ENCODE measurements at places on chromosomes 1 and 21.
A peak's percentile ranks its signal among the peaks of the same experiment; 100 is the strongest.

DNA sequence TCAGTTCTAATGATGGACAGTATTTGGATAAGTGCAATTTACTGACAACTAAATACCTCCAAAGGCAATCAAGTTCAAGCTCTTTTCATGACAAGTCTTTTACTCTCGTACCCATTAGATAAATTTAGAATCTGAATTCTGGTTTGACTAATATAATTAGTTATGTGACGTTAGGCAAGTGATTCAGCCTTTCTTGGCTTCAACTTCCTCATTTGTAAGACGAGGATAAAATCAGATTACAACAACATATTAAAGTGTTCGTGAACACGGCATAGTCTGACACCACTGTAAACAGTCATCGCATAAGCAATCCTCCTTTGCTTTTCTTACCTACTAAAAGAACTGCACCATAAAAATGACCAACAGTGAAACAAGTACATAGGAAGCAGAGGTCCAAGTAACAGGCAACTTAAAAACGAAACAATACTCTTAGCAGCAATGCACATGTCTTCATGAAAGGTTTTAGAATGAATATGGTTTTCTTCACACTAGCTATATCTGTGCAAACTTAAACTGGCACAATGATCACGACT is 25.7 kb downstream of the COA6 start:
- no peak for DNase-seq

DNA sequence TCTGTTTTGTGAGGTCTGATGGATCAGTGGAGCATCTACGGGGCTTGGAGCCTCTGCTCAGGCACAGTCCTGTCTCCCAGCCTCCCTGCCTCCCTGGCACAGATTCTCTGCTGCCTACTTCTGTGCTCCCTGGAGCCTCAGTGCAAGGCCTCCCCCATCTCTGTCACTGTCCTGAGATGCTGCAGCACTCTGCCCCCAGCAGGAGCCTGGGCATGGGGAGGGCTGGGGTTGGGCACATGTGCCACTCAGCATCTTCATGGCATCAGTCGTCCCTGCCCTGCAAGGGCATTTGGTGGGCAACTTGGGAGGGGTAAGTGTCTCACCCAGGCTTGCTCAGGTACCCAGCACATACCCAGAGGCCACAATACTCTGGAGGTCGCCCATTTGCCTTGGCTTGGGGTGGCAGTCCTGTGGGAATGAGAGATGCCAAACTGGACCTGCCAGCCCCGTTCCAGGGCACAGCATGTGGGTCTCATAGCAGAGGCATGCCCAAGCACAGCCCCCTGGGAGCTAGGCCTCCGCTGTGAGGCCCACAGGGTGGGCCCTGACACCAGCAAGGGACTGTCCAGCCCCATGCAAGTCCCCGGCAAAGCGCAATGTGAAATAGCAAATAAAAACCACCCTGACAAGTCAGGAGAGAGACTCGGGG is 28.7 kb downstream of the PADI3 start:
- no peak for DNase-seq

DNA sequence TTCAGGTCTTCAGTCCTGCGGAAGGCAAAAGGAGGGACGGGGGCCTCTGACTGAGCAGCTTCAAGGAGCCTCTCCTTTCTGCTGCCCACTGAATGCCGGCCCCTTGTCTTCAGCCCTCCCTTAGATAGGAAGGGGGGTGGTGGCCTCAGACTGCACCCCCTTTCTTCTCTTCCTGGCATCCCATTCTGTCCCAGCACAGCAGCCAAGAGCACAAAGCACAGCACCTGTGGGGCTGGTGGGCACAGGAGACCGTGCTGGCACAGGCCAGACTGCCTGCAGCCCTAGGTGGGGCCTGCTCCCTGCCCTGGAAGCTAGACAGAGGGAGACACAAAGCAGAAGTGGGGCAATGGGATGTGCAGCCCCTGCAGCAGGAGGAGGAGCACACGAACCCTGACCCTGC is 1.7 kb upstream of the PAQR6 start:
- no peak for DNase-seq

DNA sequence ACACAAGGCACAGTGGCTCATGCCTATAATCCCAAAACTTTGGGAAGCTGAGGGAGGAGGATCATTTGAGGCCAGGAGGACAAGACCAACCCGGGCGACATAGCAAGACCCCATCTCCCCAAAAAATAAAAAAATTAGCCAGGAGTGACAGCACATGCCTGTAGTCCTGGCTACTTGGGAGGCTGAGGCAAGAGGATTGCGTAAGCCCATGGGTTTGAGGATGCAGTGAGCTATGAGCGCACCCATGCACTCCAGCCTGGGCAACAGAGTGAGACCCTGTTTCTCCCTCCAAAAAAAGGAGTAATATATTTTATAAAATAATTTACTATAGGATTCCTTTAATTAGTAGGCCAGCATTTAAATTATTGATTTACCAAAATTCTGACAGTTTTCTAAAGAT is 89.8 kb downstream of the ACBD6 start:
- no peak for DNase-seq

- DNase-seq: no peak
Observed at GRCh38 chr1:180953291-180954004, 40.8 kb downstream of the KIAA1614 start.

DNA sequence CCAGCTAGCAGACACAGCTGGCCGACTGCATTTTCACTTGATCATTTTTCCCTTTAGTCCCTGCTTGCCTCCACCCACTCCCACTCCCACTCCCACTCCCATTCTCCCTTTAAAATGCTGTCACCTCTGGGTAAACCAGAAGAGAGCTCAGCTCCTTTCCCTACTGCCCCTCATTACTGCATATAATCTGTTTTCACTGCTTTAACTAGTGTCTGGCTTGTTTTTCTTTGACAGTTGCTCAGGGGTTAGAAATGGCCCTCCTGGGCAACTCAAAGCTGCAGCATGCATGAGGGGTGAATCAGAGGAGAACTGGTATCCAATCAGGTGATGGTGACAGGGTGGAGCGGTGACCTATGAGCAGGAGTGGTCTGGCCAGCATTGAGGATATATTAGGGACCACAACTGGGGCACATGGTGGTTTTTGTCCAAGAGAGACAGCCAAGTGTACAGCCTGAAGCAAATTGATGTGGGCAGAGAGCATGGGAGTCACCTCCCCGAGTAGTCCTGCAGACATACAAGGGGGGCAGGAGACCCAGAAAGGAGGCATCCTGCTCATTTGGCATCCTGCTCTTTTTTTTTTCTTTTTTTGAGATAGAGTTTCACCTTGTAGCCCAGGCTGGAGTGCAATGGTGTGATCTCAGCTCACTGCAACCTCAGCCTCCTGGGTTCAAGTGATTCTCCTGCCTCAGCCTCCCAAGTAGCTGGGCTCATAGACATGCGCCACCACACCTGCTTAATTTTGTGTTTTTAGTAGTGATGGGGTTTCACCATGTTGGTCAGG is 42.6 kb upstream of the SRSF10 start:
- DNase-seq: peak; percentile 88

GRCh38 chr1:48469616-48470480 is 2.2 kb downstream of the SPATA6 start:
- no peak for DNase-seq

- peak; percentile 84 for DNase-seq
Observed at GRCh38 chr1:232767305-232768074, 37.7 kb upstream of the MAP10 start.

DNA sequence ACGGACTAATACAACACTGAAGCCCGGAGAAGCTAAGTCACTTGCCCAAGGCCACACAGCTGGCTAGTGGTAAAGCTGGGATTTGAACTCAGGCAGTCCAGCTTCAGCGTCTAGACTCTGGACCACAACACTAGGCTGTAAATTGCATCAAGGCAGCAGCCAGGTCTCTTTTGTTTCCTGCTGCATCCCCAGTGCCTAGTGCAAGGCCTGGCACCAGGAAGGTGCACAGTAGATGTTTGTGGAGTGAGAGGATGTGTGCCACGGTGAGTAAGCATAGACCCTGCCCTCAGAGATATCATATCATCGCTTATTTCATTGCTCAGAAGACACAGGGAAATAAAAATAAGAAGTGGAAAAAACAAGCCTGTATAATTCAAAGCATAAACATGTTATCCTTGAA is 40.9 kb downstream of the IGSF21 start:
- no peak for DNase-seq

DNA sequence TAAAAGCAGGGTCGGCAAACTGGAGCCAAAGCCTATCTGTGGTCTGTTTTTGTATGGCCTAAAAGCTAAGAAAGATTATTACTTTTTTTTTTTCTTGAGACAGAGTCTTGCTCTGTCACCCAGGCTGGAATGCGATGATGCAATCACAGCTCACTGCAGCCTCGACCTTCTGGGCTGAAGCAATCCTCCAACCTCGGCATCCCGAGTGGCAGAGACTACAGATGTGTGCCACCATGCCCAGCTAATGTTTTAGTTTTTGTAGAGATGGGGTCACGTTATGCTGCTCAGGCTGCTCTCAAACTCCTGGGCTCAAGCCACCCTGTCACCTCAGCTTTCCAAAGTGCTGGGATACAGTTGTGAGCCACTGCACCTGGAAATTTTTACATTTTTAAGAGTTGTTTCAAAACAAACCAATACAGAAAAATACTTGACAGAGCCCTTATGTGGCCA is 6.5 kb upstream of the GLRX2 start:
- peak; percentile 64 for DNase-seq

- DNase-seq: no peak
Observed at GRCh38 chr1:43849670-43850069, 83.9 kb upstream of the ARTN start.

GRCh38 chr21:31576428-31576827 is 83.1 kb upstream of the SOD1 start:
- DNase-seq: no peak

DNA sequence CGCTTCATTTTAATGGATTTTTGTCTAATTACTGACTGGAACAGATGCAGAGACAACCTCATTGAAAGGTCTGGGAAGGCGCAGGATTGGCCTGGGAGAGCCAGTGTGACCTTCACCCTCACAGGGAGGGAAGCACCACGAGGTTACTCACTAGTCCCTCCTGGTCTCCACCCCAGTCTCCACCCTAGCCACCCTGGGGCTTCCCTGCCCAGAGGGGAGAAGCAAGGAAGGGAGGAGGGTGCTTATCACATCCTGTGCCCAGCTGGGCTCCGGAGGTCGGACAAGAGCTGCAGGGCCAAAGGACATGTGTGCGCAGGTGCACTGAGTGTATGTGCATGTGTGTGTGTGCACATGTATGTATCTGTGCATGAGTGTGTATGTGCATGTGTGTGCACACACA is 220.1 kb upstream of the VAMP3 start:
- peak; percentile 50 for DNase-seq

GRCh38 chr1:201894343-201895119 is 5.8 kb downstream of the SHISA4 start:
- DNase-seq: no peak

DNA sequence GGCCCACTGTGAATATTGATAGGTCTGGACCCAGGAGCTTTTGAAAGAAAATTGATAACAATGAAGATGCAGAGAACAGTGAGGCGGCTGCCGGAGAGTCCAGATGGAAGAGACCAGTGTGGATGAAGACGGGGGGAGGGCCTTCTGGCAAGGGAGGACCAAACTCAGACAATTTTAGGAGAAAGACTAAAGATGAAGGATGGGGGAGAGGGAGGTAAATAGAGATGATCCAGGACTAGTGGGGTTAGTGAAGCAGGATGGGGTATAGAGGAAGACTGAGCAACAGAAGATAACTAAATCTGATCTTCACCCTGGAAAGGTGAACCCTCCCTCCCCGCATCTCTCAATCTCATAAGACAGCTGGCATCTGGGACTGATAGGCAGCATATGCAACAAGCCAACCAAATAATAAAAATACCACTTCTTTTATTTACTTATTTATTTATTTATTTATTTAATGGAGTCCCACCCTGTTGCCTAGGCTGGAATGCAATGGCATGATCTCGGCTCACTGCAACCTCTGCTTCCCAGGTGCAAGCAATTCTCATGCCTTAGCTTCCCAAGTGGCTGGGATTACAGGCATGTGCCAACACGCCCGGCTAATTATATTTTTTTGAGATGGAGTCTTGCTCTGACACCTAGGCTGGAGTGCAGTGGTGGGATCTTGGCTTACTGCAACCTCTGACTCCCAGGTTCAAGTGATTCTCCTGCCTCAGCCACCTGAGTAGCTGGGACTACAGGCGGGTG is 10.5 kb downstream of the EIF3I start:
- DNase-seq: no peak

DNA sequence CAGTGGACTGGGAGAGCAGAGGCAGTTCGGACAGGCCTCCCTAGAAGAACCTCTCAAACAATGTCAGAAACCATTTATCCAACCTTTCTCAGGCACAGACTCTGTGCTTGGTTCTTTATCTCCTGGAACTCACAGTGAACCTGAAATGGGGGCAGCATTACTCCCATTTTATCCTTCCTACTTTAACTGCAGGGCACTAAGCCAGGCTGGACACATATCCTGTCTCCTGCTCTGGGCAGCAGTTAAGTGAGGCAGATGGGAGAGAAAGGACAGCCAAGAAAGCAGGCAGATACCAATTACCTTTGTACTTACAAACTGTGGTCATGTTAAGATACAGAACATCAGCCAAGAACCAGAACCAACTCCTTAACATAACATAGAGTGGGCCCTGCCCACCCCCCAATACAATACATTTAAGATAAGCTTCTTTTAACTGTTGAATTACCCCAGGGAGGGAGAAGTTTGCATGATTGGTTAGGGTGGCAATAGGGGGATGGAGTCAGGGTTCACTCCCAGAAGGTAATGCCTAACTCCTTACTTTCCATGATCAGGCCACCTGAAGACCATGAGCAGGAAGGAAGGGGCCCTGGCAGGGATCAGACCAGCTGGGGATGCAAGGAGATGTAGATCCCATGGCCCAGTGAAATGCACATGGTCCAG is 10.9 kb downstream of the KDF1 start:
- no peak for DNase-seq

- no peak for DNase-seq
Observed at GRCh38 chr21:28704746-28705145, 287.9 kb downstream of the LTN1 start.

GRCh38 chr21:32599526-32599925 is 12.7 kb downstream of the CFAP298 start:
- peak; percentile 42 for DNase-seq

- no peak for DNase-seq
Observed at GRCh38 chr1:23100074-23100748, 68.4 kb downstream of the LUZP1 start.

- peak; percentile 42 for DNase-seq
Observed at GRCh38 chr1:231808990-231809389, 182.4 kb downstream of the DISC1 start.

DNA sequence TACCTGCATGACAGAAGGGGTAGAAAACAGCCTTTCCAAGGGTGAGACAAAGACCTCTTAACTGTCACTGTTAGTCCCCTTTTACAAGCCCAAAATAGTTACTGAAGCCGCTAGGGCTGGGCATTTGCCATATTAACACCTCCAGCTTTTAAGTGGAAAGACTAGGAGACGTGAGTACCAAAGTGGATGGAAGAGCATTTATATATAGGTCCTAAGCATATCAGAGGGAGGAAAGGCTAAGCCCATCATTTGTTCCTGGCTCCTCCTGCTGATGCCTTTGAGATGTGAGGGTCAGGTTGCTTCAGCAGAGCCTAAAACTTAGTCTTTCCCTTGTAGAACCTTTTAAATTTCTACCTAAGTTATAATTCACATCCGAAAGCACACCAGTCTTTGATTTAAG is 25.7 kb upstream of the APOBEC4 start:
- DNase-seq: no peak

All from LoVo (cell line).